Esophagus squamous epithelium (tissue), 5 donors: ENCODE measurements at places on chromosomes 7 and 10.

DNA sequence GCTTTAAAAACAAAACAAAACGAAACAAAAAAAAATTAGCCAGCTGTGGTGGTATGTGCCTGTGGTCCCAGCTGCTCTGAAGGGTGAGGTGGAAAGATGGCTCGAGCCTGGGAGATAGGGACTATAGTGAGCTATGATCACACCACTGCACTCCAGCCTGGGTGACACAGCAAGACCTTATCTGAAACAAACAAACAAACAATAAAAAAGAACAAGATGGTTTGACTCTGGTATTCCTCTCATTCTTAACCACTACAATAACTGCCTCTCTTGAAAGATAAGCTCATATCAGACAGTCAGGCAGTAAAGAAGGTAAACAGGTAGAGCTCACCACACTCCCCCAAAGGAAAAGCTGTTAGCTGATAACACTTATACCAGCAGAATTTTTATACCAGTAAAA, 14.1 kb upstream of the DUSP5 start:
- no peaks in the 10 kb centered on the region for H3K36me3 ChIP-seq
- no peak for DNase-seq
- no peaks in the 10 kb centered on the region for H3K27me3 ChIP-seq
- H3K27ac ChIP-seq: no peak overlapping the region

DNA sequence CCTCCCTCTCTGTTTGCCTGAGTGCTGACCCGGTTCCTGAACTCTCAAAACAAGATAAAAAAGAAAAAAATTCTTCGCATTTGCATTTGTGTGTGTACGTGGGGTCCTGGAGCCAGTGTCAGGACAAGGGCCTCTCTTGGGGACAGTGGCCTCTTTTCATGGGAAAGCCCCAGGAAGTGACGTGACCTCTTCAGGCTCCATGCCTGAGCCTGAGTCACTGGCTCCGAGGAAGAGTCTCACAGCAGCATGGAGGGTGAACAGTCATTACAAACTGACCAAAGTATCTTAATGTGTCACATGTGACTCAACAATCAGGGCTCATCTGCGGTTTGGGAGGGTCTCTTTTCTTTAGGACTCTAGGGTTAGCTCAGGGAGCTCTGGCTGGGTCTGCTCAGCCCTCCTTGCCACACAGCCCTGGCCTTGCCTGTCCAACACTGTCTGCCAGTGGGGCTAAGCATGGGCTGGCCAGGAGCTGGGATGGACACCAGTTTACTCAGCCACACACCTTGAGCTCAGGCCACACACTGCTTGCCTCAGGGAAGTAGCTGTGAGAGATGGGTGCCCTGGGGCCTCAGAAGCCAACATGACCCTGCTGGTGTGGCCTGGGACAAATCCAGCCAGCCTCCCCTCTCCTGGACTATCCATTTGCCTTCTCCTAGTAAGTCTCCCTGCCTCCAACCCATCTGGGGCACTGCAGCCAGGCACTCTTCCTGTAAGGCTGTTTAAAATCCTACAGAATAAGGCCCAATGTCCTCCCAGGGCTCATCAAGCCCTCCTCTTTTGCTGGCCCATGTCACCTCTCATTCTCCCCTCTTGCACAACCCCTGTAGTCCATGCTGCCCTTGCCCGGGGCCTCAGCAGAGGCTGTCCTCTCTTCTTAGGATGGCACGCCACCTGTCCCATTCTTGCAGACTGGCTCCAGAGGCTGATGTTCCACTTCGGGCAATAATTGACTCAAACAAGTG, 10.5 kb downstream of the TMEM273 start:
- no peaks in the 10 kb centered on the region for H3K27me3 ChIP-seq
- no peak for DNase-seq
- H3K27ac ChIP-seq: peak overlapping the region; percentile 60
- H3K4me3 ChIP-seq: no peak overlapping the region

- no peak overlapping the region for H3K27ac ChIP-seq
- H3K27me3 ChIP-seq: no peaks in the 10 kb centered on the region
- peaks cover 100% of the 10 kb centered on the region for H3K36me3 ChIP-seq
- no peak for DNase-seq
- no peaks in the 10 kb centered on the region for H3K4me1 ChIP-seq
These were observed 42.9 kb upstream of the ST7 start for GRCh38 chr7:116910383-116910782.

DNA sequence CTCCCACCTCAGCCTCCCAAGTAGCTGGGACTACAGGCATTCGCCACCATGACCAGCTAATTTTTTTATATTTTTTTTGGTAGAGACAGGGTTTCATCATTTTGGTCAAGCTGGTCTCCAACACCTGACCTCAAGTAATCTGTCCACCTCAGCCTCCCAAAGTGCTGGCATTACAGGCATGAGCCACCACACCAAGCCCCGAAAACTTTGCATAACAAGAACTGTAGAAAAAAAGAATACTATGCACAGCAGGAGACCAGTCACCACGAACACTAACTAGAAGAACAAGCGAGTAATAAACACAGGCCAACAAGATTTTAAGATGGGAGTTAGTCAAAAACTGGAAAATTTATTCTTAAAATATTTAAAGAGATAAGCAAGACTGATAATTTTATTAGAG, 447.0 kb downstream of the ETV1 start:
- DNase-seq: no peak
- H3K4me3 ChIP-seq: no peak overlapping the region
- H3K36me3 ChIP-seq: no peaks in the 10 kb centered on the region
- no peaks in the 10 kb centered on the region for H3K4me1 ChIP-seq

DNA sequence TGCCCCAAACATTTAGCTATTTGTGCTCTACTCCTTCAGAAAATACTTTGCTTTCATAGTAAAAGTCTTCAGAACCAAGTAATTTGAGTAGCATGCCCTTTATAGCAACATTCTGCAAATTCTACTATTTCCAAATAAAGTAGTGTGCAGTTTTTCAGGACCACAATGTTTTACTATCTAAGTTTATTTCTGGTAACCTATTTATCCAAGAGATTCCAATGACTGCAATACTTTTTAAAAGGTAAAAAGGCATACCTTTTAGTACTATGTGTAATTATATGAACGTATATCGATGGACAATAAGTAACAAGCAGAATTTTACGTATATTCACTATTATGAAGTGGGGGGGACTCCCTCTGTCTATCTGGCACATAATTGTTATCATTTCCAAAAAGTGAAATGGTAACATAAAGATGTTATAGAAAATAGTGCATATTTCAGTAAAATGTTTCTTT, 6.9 kb upstream of the CAV2 start:
- H3K27ac ChIP-seq: no peak overlapping the region
- no peak for DNase-seq
- no peaks in the 10 kb centered on the region for H3K27me3 ChIP-seq
